ENCODE measurements at places on chromosomes 12 and 14.

- no peak for DNase-seq
Observed at GRCh38 chr12:94977766-94978468, 25.6 kb downstream of the NDUFA12 start.

DNA sequence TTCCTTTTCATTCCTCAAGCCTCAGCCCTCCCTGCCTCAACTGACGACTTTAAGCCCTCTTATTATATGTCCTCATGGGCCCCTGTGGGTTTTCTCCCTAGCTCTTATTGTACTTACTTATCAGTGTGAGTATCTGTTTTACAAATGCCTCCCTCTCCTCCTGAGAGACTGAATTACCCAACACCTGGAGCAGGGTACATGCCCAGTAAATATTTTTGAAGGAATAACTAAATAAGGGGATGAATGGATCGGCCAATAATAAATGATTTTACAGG, 95.8 kb upstream of the SLC35F4 start:
- DNase-seq, result no peak

GRCh38 chr12:92757597-92758121, 54.9 kb downstream of the PLEKHG7 start:
- DNase-seq, result no peak

- no peak for DNase-seq
Observed at GRCh38 chr14:68794851-68795596, 2.2 kb upstream of the ZFP36L1 start.

GRCh38 chr14:97283426-97283825, 486.2 kb downstream of the VRK1 start:
- no peak for DNase-seq

- no peak for DNase-seq
Observed at GRCh38 chr12:122942637-122943036, 23.6 kb downstream of the ABCB9 start.

GRCh38 chr12:95633049-95633731, 81.9 kb upstream of the USP44 start:
- DNase-seq, result peak; percentile 27

- DNase-seq, result no peak
Observed at GRCh38 chr12:111175396-111176094, 193.3 kb downstream of the PHETA1 start.

DNA sequence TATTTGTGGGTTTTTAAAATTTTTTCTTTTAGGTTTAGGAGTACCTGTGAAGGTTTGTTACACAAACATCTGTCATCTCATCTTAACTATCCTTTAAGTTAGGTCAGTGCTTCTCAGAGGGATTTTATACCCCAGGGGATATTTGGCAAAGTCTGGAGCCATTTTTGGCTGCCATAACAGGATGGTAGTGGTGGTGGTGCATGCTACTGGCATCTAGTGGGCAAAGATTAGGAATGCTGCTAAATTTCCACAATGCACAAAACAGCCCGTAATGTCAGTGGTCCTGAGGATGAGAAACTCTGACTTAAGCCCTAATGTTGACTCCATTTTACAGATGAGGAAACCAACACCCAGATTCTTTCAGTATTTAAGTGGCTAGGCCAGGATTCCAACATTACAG, 85.2 kb upstream of the MYF6 start:
- no peak for DNase-seq

GRCh38 chr12:93683410-93683809, 6.2 kb downstream of the CRADD start:
- no peak for DNase-seq

DNA sequence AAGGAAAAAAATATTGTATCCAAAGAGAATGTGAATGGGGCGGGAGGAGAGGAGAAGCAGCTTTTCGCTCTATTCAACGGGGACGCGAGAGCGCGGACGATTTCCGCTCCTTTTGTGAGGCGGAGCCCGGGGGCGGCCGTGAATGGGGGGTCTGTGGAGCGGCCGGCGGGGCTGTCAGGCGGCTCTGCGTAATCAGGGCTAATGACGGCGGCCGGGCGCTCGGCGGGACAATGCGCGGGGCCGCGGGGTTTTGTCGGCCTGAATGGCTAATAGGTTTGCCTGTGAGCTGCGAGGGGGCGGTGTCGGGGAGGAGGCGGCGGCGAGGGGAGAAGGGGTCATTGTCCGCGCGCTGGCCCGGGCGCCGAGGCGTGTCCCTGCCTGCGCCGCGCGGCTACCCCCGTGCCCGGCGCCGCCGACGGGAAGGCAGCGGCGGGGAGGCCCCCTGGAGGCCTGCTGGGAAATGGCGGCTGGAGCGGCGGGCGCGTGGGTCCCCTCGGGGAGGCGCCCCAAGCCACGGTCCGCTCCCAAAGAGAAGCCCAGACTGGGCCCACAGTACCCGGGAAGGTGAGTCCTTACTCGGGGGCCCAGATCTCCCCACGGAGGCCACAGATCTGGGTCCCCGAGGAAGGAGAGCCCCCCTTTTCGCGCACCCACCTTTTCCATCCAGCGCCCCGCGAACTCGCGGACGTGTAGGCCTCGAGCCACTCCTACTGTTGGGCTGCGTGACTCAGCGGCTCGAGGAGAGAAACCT, 6.0 kb downstream of the SIX6 start:
- no peak for DNase-seq

- DNase-seq, result no peak
Observed at GRCh38 chr14:69880893-69881292, 1.7 kb downstream of the SMOC1 start.

- DNase-seq, result peak; percentile 40
Observed at GRCh38 chr14:50943943-50944646, at the start of gene PYGL. TSS of gene PYGL (minus strand) at chr14:50944483. CDS start at chr14:50944403, 80 bp downstream.

- DNase-seq, result no peak
Observed at GRCh38 chr12:115934046-115934445, 343.4 kb downstream of the MED13L start.

DNA sequence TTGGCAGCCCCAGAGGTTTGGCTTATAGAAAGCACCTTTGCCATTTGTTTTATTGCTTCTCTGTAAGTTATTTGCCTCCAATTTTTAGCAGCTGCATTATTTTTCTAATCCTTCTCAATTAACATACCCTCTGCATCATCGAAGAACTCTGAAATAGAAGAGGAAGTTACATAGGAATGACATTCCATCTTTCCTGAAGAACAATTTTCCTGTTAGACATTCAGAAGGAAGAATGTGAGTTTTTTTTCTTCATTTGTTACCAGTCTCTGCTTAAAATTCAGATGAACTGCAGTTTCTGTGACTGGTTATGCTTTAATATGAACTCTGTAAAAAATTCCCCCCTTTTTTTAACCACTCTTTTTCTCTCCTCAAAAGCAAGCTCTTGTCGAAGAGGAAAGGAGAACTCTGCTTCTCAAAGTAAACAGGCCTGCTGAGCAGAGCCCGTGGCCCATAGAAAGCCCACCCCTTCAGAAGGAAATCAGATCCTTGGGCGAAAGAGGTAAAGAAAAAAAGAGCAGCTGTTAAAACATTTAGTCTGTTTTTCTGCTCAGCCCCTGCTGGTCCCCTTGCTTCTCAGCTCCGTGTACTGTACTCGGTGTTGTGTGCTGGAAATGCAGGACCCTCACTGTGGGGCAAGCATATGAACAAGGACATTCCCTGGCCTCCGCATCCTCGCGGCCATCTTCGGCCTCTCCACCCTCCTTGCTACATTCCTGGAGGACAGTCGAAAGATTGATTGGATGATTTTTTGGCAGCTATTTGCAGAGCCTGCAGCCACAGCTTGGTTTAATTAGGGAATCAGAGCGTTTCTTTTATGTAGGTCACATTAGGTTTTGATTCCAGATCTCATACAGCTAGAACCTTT, 164.4 kb upstream of the LRIG3 start:
- DNase-seq, result no peak

DNA sequence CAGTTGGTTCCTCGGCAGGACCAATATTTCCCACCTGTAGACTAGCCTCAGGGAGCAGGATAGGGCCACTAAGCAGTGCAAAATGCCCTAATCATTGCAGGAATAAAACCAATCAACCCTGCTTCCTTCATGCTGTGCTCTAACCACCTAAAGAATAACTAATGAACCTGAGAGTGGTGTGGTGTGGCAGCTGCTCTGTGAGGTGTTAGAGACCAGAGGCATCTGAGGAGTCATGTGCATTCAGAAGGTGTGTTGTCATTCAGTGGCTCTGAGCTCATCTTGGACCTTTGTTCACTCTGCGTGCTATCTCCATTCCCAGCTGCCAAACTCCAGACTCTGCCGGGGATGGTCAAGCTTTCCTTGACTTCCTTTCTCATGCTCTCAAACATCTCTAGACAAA, 136.7 kb upstream of the EGLN3 start:
- DNase-seq, result no peak

DNA sequence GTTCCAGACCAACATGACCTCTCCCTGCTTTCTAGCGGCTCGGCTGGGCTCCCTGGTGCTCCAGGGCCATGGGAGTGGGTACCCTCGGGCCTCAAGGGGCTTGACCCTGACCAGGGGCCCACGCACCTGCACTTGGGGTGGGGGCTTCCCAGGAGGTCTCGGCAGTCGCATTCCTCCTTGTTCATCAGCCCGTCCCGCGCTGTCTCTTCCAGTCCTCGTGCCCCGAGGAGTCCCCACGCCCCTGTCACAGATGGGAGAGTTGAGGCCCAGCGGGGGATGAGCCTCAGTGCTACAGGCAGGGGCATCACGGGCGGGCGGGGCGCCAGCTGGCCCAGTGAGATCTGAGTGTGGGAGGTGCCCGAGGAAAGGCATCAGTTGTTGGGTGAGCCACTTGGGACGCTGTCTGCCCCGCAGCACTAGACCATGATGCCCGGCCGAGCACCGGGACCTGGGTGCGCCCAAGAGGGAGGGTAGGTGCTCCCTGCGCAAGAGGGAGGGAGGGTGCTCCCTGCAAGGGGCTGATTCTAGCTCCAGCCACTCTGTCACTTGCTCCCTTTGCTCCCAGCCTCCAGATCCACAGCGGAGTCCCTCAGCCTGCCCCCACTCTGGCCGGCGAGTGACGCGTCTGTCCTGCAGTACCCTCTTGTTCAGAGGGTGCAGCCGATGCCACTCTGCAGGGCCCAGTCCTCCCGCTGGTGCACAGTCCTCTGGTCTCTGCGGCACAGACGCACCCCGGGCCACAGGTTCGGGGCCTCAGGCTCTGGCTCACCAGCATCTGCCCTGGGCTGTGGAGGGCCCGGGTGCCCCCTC, 23.8 kb downstream of the MMP17 start:
- no peak for DNase-seq

DNA sequence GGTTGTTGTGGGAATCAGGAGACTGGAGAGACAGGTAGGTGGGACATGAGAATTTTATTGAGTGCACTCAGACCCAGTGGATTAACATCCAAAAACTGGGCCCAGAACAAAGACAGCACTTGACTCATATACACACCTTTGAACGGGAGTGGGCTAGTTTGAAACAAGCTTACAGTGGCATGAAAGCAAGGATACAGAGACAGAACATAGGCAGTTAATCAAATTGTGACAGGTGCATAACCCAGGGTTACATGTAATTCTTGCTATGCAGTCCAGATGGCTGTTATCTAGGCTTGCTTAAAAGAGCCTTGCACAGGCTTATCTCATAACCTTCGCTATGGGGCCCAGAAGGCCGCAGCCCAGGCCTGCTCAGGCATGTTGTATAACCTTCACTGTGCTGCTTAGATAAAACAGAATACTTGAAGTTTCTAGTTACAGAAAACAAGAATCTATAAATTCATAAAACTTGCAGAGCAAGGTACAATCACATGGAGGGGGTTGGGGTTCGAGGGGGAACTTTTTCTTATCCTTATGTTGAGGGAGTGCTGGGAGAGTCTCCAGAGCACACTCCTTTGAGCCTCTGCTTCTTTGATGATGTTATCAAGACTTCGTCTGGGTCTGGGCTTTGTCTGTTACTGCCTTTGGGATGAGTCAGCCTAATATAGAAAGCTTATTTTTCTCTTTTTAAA, 81.7 kb downstream of the TNFAIP2 start:
- no peak for DNase-seq

GRCh38 chr12:107990325-107990724, 138.8 kb upstream of the WSCD2 start:
- no peak for DNase-seq

DNA sequence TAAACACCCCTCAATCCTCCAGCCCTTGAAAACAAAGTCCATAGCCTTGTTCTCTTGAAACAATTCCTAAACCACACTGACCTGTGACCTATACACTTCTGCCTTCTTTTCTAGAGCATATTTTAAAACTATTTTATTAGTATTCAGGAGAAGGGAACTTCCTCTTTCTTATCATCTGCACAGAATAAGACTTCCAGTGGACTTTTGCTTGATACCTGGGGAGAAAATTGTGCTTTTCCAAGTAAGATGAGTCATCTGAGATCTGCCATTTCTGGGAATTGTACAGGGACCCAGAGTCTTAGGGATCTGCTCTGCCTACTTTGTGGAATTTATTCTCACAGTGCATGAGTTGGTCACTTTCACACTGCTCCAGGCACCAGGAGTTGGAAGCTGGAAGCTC, 10.5 kb upstream of the WNT5B start:
- DNase-seq, result no peak

DNA sequence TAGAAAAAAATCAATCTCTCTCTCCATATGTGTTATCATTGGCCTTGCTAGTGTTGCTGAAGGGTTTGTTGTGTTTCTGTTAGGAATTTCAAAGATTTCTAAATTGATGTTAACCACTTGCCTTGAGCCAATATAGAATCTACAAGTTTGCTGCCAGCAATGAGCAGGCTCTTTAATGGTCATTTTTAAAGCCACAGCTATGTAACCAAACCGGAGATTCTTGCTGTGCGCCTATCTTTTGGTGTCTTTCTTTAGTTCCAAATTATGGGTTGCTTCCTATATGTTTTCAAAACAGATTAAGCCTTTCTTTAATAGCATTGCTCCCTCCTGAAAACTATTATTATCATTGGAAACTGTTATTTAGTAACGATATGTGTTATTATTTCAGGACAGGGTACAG, 545.7 kb downstream of the DIO2 start:
- no peak for DNase-seq

DNA sequence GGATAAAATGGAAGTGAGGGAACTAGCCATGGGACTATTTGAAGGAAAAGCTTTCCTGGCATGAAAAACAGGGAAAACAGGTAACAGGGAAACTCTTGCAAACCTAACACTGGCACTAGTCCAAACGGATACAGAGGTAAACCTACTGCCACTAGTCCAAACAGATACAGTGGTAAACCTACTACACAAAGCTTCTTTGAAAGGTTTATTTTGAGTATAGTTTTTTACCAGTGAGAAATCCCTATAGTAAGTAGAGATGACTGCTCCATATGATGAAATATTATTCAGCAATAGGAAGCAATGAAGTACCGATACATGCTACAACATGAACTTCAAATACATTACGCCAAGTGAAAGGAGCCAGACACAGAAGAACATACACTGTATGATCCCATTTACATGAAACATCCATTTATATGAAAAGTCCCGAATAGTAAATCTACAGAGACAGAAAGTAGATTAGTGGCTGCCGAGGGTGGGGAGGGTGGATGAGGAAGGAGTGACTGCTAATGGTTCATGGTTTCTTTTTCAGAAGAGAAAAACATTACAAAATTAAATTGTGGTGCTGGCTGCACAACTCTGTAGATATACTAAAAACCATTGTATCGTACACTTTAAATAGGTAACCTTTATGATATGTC, 25.5 kb downstream of the SPTLC2 start:
- DNase-seq, result no peak

All from omental fat pad (tissue), 4 donors.